CD4-positive, alpha-beta T cell treated with Interleukin-10 for 1 hour (primary cell): ENCODE measurements at places on chromosomes 13 and 19.

DNA sequence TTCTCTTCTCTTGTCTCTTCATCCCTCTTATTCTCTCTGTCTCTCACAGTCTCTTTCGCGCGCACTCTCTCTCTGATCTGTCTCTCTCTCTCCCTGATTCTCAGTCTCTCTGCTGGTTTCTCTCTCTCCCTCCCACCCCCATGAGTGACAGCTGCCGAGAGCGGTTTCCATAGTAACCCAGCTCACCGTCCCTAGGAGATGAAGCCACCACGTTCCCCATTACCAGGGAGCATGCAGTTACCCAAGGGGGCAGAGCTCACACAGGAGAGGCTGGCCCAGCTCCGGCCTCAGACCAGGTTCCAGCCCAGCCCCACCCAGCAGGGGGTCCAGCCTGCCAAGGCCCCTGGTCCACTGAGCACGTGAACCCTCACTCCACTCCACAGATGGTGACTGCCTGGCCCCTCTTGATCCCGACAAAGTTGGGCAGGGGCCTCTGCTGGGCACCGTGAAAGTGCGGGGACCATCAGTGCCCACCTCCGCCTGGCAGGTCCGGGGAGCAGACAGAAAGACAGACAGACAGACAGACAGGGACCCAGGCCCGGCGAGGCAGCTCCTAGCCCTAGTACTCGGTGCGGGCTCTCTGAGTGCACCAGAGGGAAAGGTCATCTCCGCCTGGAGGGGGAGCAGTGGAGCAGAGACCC, 50.6 kb downstream of the CELF5 start:
- peak; percentile 41 for DNase-seq

GRCh38 chr19:44752816-44753625, 4.5 kb downstream of the BCL3 start:
- DNase-seq: peak; percentile 98

GRCh38 chr19:43308244-43308815, 39.0 kb upstream of the PSG9 start:
- no peak for DNase-seq

DNA sequence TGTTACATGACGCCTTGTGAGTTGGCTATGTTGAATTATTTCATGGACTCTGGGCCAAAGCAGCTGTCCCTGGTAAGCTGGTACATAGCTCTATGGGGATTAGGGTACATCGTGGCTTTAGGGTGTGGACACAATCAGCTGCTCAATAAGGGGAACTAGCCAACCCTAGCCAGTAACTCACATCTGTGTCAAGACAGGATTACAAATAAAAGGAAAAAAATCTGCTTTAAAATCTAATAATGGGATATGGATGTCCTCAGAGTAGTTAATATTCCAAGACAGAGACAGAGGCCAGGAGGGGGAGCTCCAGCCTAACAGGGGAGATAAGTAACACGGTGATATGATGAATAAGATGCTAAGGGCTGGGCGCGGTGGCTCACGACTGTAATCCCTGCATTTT, 21.1 kb upstream of the ZNF766 start:
- peak; percentile 68 for DNase-seq

- DNase-seq: no peak
These were observed 4.0 kb upstream of the PRAM1 start for GRCh38 chr19:8506402-8506957.
